ENCODE measurements at places on chromosomes 6 and 20.
A peak's percentile ranks its signal among the peaks of the same experiment; 100 is the strongest.

- peak; percentile 73 for DNase-seq
Observed at GRCh38 chr6:84667252-84668213, 96.9 kb downstream of the TBX18 start.

DNA sequence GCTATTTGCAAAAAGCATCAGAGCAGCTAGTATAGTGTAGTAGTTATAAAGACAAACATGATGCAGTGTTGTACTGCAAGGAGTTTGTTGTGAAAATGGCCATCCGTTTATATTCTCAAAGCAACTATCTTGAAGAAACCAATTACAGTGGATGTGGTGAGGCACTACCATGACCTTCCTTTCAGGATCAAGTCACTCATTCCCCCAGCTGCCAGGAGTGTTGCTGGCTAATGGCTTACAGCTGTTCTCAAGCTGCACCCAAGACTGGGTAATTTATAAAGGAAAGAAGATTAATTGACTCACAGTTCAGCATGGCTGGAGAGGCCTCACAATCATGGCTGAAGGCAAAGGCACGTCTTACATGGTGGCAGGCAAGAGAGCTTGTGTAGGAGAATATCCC is 29.0 kb downstream of the ADGRF4 start:
- no peak for DNase-seq

GRCh38 chr6:4102687-4103244 is 23.8 kb upstream of the FAM217A start:
- no peak for DNase-seq

- no peak for DNase-seq
Observed at GRCh38 chr6:168100803-168101589, 22.0 kb upstream of the FRMD1 start.

DNA sequence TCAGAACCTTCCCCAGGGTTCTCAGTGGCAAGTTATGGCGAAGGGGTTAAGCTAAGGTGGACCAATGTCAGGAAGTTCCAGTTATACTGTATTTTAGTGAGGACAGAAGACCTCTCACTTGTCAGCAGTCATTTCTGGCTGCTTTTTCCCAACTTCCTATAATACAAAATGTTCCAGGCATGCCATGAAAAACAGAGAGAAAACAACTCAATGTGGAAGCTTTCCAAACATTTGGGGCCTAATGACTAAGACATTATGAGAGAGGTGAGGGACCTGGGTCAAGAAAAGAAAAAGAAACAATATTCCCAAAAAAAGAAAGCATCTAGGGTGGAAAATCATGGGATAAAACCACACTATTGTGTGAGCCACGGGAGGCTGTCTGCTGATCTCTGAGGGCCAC is 99.9 kb upstream of the MAP3K4 start:
- DNase-seq: no peak

- no peak for DNase-seq
Observed at GRCh38 chr6:125025164-125025854, 63.1 kb downstream of the RNF217 start.

- DNase-seq: peak; percentile 36
Observed at GRCh38 chr6:32947552-32948465, 5.1 kb downstream of the HLA-DMA start.

- no peak for DNase-seq
Observed at GRCh38 chr20:12237772-12238171, 320.1 kb downstream of the BTBD3 start.

DNA sequence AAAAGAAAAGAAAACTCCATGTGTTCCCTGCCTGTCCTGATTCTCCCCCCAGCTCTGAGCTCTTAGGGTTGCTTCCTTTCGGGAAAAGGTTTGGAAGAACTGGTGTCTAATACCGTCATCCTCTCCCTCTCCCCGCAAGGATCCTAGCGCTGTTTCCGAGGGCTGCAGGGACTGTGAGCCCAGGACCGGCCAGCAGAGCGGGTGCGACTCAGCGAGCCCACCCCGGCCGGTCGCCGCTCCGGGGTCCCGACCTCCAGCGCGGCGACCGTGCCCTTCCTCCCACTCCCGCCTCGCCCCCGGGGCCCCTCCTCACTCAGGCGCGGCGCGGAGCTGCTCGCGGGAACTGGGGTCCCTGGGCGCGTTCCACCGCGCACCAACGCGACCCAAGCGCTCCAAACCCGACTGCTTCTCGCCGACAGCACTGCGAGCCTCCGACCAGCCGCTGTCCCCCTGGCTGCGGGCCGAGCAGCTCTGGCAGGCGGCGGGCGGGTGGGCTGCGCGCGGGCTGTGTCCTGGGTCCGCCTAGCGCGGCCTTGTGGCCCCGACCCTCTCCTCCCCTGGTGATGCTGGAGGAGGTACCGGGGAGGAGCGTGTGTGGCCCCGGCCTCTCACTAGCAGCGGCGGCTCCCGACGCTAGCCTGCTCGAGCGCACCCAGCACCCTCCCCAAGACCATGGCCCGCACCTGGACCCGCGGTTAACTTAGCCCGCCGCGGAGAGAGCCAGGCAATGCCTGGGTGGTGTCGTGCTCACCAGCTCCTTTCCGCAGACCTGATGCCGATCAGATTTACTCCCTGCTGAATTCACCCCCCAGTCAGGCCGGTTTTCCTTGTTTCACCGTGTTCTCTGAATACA is at the start of gene PLA2G7:
TSS of gene PLA2G7 (minus strand) at position 509 of the 853 bp plus-strand sequence. CDS start 12,484 bp downstream, outside the sequence.
- no peak for DNase-seq

- no peak for DNase-seq
Observed at GRCh38 chr6:138146544-138146943, 15.2 kb upstream of the ARFGEF3 start.

DNA sequence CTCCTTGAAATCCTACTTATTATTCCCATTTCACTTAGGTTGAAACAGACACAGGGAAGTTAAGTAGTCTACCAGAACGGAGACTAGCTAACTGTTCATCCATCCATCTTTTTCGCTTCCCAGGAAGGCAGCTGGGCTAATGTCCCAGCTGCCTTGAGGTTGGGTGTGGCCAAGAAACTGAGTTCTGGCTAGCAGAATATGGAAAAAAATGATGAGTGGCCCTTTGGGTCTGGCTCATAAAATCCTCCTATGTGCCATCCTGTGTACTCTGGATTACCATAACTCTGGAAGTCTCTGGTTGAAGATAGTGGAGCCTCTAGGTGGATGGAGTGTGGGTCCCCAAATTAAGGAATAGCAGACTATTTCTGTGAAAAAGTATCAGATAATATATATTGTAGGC is 206.2 kb downstream of the HIVEP2 start:
- DNase-seq: no peak

- no peak for DNase-seq
Observed at GRCh38 chr6:56145616-56146015, 101.8 kb downstream of the COL21A1 start.

GRCh38 chr6:100721256-100721655 is 159.9 kb downstream of the ASCC3 start:
- DNase-seq: peak; percentile 35

GRCh38 chr6:110784610-110784979 is 30.7 kb downstream of the CDK19 start:
- DNase-seq: no peak

GRCh38 chr6:151661928-151662327 is 145.6 kb upstream of the ESR1 start:
- DNase-seq: no peak

DNA sequence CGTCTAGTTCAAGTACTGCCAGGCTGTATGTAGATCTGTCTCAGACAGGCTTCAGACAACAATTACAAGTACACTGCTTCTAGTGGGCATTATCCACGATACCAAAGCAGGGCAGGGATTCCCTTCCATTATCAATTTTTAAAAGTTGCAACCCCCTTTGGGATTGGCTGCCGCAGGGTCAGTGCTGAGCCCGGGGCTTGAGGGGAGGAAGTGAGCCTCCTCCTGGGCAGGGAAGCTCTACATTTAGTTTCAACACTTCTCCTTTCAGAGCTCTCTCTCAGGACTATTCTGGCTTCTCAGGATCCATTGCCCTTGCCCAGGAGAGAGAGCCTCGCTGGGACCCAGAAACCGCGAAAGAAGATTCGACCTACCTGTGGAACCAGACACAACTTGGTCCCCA is 1.5 kb downstream of the HTR1B start:
- no peak for DNase-seq

- peak; percentile 51 for DNase-seq
Observed at GRCh38 chr20:44780226-44780625, 30.1 kb downstream of the RIMS4 start.

- DNase-seq: no peak
Observed at GRCh38 chr20:33466303-33466646, 22.7 kb upstream of the SNTA1 start.

GRCh38 chr6:38997128-38997761 is 51.3 kb upstream of the GLP1R start:
- DNase-seq: peak; percentile 34

- peak; percentile 81 for DNase-seq
Observed at GRCh38 chr6:105015482-105015881, 58.6 kb downstream of the LIN28B start.

GRCh38 chr6:4880363-4880762 is 104.2 kb downstream of the CDYL start:
- DNase-seq: no peak

GRCh38 chr6:76771059-76771634 is 692.1 kb downstream of the HTR1B start:
- no peak for DNase-seq

DNA sequence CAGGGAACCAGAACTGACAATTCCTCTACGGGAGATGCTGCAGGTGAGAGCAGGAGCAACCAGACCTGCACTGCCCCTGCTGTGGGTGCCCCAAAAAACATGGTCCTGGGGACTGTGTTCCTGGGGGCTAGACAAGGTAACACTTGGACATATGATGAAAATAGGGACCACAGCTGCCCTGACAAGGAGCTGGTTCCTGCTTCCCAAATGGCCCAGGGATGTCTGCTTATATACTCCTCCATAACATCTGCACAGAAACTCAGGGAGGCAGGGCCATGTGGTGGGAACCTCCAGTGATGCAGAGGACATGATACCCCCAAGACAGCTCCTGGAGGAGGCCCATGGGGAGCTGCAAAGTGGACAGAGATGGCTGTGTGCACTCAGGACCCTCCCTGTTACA is 19.8 kb downstream of the HLA-F start:
- DNase-seq: no peak

GRCh38 chr6:85115876-85116275 is 334.0 kb upstream of the NT5E start:
- DNase-seq: no peak

GRCh38 chr20:46323557-46323956 is 15.3 kb upstream of the CDH22 start:
- no peak for DNase-seq

DNA sequence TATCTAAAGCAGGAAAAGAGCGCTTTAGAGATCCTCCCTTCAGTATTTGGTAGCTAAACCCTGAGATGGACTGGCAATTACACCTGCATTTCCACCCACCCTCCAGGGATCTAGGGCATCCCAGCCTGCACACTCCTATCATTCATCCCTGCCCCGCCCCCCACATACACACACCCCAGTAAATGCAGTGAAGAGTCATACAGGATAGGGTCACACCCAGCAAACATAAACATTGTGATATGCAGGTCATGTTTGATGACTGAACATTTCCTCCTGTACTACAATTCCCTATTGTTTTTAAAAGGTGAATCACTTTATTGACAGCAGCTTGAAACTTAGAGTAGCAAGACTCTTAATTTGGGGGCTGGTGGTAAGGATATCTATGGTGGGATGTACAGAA is 112.9 kb downstream of the FOXO3 start:
- no peak for DNase-seq

DNA sequence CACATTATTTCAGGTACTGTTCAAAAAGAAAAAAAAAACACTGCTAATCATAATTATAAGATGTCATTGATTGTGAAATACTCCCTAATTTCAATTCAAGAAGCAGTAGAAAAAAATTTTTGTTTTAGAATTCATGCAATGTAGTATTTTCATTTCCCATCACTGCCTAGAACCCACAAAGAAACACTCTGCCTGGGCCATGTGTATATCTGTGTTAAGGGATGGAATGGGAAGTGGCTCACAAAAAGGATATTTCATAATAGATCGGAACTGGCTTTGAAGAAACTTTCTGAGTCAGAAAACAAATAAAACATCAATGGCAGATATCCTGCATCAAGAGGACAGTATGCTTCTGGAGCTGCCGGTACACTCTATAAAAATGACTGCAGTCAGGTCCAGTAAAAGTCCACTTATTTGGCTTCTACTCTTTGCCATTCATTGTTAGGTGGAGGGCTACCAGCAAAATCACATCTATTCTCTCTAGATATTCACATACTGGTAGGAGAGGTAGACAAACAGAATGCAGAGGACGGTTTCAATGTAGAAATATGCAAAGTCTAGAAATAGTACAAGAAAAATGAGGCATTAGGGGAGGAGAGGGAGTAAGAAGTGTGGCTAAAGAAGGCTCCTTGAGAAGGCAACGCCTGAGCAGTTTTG is 135.0 kb upstream of the TNFAIP3 start:
- DNase-seq: peak; percentile 89

DNA sequence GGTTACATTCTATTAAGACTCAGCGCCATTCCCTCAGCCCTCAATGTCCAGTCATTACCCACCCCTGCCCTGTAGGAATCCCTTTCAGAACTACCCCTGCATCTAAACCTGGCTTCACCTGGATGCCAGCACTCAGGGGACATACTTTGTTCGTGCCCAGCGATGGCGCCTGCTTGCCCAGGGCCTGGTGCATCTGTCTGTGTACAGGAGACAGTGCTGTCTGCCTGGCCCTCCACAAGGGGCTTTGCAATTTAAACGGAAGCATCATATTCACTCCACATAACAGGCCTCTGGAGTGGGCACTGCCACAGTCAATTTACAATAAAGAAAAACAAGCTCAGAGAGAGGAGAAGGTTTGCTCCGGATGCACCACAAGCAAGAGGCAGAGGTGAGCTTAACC is 4.6 kb downstream of the RSPO4 start:
- DNase-seq: no peak

DNA sequence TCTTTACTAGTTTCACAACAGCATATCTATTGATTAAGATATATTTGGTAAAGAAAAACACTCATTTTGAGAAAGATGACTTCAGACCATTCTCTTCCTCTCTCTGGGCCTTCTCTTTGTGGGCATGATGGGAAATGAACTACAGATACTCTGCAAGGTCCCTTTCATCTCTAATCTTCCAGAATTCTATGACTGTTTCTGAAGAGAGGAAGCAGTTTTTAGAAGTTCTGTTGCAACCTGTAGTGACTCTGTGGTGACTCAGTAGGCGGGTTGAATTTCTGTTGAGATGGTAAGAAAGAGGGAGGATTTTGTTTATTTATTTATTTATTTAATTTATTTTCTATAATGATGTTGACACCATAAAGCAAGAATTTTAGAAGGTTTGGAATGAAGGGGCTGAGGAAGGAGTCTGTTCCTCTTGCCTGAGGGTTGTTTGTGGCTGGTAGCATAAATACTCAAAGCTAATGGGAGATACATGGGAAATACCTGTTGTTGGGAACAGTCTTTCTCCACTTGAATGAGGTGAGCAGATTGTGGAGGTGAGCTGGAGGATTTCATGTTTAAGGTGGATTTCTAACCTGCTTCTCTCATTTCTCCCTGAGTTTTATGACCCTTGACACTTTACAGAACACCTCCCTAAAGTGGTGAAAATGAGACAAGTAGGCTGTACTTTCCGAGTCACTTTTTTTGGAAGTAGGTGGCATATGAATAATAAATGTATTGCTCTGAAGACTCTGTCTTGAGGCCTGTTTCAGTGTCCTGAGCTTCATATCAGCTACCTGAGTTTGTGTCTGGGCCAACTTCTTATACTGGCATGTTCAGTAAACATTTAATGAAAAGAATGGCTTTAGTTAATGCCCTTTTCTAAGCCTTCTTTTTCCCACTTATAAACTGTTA is 15.0 kb downstream of the ACSS2 start:
- DNase-seq: peak; percentile 87

- DNase-seq: no peak
Observed at GRCh38 chr6:97205966-97206365, 77.0 kb downstream of the MMS22L start.
